CD4-positive, alpha-beta T cell treated with Interleukin-21 for 1 hour (primary cell): ENCODE measurements at places on chromosomes 7 and 10.

- no peak for DNase-seq
Observed at GRCh38 chr7:147607157-147607800, 983.3 kb upstream of the C7orf33 start.

- DNase-seq: no peak
Observed at GRCh38 chr7:130655286-130655685, 13.3 kb downstream of the COPG2 start.

DNA sequence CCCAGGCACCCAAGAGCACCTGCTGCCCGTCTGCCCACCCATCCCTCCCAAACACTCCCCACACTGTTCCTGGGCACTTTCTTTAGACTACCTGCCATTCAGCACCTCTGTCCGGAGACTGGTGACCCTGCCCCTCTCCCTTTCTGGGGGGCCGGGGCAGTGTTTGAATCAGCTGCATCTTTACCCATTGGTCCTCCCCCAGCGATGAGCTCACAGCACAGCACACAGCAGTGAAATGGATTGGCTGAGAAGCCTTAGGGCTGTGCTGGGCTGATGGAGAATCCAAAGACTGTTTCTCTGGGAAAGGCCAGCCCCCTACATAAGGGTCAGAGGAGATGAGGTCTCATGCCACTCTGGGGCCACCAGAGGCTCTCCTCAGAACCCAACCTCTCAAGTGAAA is 40.2 kb downstream of the VWA2 start:
- no peak for DNase-seq

DNA sequence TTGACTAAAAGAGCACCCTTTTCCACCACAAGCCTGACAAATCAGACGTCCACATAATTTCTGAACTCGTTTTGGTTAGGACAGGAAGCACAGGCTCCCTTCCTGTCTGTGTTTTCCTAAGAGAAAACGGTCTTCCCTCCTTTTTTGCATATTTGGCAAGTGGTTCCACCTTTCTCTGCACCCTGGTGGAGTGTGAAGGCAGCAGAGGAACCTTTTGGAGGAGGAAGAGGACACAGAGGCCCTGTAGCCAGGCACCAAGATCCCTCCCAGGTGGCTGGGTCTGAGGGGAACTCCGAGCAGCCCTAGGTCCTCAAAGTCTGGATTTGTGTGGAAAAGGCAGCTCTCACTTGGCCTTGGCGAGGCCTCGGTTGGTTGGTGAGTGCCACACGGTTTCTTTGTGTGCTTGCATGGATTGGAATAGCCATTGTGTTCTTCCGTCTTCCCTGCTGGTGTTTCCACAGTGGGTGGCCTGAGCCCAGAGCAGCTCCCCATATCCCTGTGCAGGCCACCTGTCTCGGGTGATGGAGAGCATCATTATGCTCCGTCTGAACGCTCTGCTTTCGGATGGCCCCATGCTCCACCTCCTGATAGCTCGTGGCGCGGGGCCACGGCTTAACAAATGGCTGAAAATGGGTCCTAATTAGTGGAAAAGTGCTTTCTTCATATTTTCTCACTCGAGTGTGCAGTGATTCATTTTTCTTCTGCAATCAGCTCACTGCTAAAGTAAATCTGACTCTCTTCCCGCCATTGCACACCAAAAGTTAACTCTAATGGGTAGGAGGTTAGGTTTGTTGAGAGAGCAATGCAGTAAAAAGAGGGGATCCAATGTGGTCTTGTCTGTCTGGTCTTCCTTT is 4.2 kb downstream of the IKZF1 start:
- DNase-seq: peak; percentile 53

- DNase-seq: peak; percentile 1
Observed at GRCh38 chr7:29090836-29091601, 55.3 kb downstream of the CPVL start.

DNA sequence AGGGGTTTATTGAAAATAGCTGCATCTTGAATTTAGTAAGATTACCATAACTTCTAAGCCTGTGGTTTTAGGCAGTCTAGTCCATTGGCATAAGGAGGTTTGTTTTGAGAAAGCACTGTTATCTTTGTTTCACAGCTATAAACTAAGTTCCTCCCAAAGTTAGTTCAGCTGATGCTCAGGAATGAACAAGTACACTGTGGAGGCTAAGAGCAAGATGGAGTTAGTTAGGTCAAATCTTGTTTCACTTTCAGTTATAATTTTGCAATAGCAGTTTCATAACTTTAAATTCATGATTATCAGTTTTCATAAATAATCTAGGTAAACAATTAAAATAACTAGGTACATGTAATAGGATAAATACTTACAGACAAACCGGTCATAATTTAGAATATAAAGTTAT is 15.4 kb downstream of the SEC61G start:
- no peak for DNase-seq

DNA sequence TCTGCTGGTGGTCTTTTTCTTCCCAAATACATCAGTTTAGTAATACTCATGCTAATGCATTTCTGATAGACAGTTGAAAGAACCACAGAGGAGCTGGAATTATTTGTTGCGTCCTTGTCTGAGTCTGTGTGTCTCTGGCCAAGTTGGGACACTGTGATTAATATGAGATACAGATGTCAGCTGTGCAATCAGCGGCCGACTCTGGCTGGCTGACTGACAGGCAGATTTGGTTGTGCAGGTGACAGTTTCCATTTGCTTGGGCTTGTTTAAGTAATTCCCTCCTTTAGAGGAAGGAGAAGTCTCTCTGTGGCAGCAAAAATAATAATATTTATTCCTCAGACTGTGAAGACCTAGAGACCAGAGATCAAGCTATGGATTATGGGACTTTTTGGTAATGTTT is 176.2 kb upstream of the CHRM2 start:
- no peak for DNase-seq

GRCh38 chr10:123890226-123890625 is 1.4 kb downstream of the CPXM2 start:
- DNase-seq: no peak

DNA sequence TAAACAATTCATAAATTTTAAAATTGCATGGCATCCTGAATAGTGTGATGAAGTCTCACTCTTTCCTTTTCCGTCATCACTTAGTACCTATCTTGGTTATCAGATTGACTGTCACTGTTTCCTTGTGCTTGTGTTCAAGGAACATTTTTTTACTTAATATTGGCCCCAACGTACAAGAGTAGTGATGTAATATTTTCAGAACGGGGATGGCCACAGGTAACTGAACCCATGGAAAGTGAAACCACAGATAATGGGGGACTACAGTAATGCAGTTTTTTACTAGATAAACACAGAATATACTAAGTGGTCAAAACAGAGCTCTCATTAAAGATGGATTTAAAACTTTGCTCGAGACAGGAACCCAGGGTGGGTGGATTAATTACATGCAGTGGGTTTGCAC is 85.4 kb downstream of the MACC1 start:
- no peak for DNase-seq

DNA sequence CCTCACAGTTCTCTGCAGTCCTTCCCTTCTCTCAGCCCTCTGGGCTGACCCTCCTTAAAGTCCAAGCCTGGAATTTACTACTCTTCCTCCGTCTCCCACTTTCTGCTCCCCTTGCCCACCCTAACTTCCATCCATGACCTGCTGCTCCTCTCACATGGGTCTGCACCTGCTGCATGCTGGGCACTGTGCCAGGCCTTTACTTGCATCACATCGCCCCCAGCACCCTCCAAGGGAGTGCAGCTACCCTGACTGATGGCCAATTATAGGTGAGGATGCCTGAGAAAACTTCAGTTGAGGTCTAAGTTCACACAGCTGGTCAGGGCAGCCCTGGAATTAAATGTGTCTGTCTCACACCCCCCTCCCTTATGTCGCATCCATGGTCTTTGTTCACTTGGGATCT is 53.6 kb upstream of the ZPBP start:
- no peak for DNase-seq

- no peak for DNase-seq
Observed at GRCh38 chr10:122990278-122990677, 10.1 kb downstream of the PSTK start.

DNA sequence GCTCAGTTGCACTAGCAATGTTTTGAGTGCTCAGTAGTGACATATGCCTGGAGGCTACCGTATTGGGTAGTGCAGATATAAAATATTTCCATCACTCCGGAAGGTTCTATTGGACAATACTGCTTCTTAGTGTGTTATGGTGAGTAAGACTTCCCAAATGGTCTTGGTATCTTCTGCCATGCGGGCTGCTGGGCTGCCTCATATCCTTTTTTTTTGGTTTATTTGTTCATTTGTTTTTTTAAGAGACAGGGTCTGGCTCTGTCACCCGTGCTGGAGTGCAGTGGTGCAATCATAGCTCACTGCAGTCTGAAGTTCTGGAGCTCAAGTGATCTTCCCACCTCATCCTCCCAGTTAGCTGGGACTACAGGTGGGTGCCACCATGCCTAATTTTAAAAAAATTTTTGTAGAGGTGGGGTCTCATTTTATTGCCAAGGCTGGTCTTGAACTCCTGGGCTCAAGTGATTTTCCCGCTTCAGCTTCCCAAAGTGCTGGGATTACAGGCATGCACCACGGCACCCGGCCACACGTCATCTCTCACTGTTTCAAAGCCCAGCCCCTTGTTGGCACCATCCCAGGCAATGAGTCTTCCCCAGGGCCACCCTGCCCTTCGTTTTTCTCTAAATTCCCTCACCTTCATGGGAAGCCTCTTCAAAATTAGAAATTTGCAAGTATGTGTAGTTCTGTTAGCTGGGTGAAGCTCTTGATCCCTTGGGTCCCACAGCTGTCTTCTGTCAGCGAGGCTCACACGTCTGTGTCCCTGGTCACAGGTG is 111.0 kb upstream of the KLF14 start:
- DNase-seq: no peak

DNA sequence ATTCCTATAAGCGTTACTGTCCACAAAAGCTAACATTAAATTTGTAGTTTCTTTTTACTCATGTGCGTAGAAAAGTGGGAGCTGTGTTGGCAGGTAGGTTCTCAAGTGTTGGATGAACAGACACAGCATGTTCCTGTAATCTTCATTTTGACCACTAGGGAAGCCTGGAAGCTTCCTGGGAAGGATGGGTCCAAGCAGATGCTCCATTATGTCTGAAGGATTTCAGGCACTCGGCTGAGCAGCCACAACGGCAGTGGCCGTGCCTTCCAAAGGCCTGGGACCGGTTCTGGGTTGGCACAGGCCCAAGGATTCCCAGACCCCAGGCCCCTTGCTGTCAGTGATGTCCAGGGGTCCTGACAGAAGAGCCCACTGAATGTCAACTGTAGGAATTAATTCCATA is 386.3 kb downstream of the TNS3 start:
- no peak for DNase-seq

DNA sequence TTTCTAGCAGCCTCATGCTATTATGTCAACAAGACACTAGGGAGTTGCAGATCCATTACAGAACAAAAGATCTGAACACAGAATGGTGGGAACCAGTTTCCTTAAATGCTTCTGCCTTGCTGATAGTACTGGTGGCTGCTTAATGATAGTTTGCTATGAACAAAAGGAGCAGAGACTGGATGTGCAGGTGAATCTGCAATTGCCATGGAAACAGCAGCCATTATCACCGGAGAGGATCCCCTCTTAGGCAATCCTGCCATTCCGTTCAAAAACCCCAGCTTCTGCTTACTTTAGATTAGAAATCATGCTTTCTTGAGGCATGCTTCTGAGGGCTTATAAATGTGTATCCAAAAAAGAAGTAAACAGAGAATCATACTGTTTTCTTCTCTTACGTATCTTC is 80.0 kb upstream of the PRKAR2B start:
- no peak for DNase-seq

- no peak for DNase-seq
Observed at GRCh38 chr7:158432369-158433341, 155.0 kb downstream of the PTPRN2 start.

DNA sequence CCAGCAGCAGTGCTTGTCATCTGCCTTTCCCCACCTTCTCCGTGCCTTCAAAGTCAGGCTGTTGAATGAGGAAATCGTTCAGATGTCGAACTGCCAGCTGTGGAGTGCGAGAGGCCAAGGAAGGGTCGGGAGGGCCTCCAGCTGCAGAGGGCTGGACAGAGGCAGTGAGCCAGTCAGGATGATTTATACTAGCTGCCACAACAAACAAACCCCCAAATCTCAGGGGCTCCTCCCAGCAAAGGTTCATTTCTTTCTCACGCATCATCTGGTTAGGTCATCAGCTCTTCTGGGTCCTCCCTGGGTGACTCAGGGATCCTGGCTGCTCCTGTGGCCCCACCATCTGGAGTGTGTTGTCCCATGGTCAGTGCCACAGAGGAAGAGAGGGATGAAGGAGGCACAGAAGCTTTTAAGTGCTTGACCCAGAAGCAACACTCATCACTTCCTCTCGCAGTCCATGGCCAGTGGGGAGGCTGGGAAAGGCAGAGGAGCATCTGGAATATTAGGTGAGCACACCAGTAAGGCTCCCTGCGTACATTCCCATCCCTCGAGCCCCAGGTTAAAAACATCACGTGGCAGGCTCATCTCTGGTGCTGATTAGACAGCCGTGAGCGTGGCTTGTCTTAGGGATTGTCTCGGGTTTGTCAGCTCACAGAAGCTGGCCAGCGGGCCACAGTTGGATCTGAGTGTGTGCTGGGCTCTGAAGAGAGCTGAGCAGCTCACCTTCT is 140.7 kb downstream of the RGS10 start:
- DNase-seq: no peak

DNA sequence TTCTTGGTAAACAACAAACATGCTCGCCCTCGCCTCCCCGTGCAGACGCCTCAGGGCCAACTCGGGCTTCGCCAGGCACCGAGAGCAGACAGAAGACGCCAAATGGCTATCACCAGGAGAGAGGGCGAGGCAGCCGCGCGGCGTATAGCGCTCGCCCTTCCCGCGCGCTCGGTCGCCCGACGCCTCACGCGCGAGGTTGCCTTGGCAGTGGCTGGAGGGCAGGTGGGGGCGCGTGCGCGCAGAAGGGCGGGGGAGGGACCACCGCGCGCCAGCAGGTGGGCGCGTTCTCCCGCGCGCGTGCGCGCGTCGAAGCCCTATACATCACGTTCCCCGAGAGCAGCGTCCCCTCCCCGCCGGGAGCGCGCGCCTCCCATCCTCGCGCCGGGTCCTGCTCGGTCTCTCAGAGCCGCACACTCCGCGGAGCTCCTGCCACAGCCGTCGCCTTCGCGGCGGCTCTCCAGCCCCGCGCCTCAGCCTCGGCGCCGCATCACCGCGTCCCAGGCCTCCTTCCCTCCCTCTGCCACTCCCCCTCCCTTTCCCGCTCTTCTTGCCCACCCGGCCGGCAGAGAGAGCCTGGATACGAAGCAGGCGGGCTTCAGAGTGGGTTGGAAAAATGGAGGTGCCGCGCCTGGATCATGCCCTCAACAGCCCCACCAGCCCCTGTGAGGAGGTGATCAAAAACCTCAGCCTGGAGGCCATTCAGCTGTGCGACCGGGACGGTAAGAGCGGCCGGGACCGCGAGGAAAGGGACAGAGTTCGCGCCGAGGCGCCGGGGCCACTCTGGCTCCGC is at the start of gene PHYHIPL:
TSS of gene PHYHIPL (plus strand) at position 403 of the 790 bp plus-strand sequence. CDS start at position 614, 211 bp downstream.
- DNase-seq: no peak

DNA sequence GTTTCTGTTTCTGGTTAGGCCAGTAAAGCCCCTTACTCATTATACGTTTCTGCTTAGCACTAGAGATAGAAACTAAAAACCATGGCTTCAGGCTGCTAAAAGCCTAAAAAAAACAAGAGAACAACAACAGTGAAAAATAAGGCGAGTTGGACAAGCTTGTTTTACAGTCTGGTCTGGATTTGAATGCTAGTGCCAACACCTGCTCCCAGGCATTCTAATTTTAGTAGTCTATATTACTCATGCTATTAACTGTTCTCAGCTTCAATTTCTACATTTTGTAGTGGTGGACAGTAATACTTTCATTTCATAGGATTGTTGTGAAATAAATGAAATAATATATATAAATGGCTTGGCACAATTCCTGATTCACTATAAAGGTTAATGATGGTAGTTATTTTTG is 108.5 kb downstream of the HBP1 start:
- DNase-seq: no peak
